Right renal cortex interstitium (tissue), 3 donors: ENCODE measurements at places on chromosomes 13 and 19.

DNA sequence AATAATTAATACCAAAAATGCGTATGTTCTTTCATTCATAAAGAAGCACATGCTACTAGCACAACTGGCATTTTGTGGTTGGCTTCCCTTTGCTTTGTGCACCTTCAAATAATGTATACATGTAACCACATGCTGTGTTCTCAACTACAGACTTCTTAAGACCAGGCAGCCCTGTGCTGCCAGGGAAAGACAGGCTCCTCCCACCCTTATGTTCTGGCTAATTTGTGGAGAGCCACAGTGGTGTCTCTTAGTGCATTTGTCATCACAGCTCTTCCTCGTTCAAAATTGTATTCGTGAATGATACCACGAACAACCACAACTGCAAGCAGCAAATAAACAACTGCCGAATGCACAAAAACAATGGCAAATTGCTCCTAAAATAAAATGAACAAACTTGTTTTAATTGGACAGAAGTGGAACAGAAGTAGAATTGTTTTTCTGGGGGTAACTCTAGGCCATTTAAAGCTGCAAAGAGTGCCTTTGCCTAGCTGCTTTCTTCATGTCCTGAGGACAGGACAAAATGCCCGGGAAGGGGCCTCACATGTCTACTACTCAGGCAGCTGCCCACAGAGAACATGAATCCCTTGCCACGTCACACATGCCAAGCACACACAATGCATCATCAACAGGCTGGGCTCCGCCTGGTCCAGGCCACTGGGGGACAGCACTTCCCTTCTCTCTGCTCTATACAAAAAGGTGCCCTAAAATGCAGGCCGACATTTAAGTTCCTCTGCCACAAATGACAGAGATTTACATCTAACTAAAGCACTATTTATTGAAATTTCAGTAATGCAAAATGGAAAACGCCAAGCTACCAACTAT lies 21.7 kb downstream of the IRS2 start:
- no peak for DNase-seq

DNA sequence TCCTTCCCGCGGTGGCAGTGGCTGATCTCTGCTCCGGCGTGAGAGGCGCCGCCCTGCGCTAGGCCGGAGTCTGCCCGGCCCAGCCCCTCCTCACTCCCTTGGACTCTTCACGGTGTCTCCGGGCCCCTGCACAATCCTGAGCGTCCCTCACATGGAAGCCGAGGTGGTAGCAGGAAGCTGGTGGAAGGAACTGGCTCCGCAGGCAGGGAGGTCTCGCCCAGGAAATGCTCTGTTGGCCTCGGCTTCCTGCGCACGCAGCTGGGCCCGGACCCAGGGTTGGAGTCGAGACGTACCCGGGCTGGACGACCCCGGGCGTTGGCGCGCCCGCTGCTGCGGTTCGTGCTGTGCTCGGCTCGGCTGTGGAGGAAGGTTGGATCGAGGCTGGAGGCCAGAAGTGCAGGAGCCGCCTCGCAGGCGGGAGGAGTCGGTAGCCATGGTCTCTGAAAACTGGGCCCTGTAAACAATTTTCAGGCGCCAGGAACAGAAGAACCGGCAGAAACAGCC lies 46.3 kb downstream of the ZNF724 start:
- no peak for DNase-seq

DNA sequence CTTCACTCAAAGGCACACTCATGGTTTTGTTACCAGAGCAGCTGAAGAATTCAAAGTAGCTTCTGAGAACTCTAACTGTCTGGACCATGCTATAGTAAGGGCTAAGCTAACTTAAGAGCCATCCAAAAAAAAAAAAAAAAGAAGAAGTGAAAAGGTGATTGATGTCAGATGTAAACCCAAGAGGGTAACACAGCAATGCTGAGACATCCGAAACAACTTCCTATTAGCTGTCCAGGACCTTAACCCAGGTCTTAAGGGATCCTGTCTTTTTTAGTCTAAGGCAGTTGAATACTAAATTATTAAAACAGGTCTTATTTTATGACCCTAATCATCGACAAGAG lies 11.2 kb upstream of the RAB20 start:
- no peak for DNase-seq

DNA sequence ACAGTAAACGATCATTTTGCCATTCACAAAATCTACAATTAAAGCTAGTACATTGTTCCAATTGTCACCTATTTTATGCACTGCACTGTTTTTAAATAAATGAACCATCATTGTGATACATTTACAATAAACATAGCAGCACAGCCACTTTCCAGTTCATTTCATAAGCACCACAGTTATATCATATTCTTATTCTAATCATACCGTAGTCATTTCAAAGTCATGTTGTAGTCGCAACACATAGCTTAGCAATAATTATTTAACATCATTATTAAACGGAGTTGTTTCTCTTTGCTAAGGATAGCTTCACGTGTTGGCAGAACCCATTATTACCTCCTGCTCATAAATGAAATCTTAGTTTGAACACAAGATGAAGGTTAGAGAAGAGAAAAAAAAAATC lies 2.2 kb upstream of the PCDH9 start:
- no peak for DNase-seq

- DNase-seq: no peak
Observed at GRCh38 chr19:46731007-46731501, 14.1 kb upstream of the PRKD2 start.

DNA sequence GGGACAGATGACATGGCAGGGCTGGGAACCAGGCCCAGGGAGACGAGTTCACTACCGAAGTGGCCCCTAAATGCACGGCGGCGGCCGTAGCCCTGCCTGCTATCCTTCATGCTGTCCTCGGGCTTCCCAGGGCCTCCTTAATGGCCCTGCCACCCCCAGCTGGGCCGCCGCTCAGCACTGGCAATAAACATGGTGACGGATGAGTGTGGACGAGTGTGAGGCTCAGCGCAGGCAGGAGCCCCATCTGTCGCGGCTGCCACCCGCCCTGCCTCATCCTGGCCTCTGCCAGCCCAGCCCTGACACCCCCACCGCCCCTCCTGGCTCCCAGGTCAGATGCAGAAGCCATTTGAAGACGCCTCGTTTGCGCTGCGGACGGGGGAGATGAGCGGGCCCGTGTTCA lies 13.6 kb downstream of the PIN1 start:
- no peak for DNase-seq
